ENCODE measurements at places on chromosomes 11 and 22. TPM values are rescaled to one million over a fixed set of nuclear protein-coding genes. Genes with fewer than 3 reads are reported as not detected.
A peak's percentile ranks its signal among the peaks of the same experiment; 100 is the strongest.

DNA sequence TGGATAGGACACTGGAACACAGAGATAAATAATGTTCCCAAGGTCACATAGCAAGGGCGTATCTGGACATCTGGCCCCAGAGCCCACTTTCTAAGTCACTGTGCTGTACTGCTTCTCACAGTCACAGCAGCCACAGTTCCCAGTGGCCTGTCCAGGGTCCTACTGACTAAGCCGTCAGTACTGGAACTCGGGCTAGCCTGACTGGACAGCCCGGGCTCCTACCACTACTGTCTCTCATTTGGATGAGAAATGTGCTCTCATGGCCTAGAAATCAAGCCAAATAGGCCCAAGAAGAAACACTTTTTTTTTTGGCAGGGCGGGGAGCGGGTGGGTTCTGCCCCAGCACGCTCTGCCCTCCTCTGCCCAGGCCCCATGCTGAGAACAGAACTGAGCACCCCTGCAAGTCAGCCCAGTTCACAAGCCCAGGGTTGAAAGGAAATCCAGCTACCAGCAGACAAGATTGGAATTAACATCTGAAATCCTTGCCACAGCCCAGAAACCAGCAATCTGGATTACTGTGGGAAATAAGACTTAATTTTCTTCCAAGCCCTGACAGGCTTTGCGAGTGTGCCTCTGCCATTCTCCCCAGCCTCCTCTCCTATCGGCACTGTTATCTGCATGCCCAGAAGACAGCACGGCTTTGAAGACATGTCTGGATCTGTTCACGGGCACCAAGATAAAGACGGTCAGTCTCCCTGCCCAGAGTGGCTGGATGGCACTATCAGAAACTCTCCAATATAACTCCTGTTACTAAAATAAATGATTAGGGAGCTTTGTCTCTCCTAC, 182.9 kb upstream of the NCAM1 start:
- no peaks in the 10 kb centered on the region for H3K4me1 ChIP-seq
- H3K4me3 ChIP-seq: no peak overlapping the region
- DNase-seq: no peak
- H3K36me3 ChIP-seq: no peaks in the 10 kb centered on the region
- peaks cover 25% of the 10 kb centered on the region for H3K27me3 ChIP-seq
- no peak overlapping the region for H3K27ac ChIP-seq

DNA sequence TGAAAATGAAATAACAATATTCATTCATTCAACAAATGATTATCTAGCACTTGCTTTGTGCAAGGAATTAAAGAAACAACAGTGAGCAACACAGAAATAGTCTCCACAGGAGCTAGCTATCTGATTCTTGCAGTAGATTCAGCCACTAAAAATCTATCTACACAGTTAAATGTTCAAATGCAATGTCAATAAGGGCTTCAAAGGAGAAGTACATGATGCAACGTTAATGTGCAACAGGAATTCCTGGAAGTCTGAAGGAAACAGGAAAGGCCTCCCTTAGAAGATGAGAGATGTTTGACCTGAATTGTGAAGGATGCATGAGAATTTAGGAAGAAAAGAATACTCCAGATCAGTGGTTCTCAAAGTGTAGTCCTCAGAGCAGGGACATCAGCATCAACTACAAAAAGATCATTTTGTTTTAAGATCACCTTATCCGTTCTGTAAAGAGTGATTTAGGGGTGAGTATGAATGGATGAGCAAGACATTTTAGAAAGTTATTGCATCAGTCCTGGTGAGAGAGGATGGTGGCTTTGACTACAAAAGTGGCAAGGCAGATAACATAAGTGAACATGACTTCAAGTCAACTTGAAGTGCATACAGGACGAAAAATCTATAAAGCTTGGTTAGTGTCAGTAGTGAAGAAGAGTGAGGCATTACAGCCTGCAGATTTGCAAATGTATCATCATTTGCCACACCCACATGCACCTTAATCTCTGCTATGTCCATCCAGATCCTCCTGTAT, 96.0 kb downstream of the ETS1 start:
- DNase-seq: no peak
- peaks cover 41% of the 10 kb centered on the region for H3K36me3 ChIP-seq

DNA sequence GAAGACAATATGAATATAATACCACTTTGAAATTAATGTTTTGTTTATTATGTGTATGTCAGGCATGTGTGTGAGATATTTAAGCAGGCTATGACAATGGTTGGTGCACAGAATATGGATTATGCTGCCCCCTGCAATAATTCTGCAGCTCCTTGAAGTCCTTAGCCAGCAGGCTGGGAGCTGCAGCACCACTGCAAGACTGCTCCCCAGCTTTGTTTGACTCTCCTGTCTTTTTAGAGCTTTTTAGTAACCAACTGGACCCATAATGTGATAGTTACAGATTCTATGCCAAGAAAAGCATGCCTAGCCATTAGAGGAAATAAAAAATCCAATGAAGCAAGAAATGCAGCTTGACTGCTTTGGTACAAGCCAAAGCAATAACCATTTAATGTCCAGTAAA, 535.1 kb downstream of the TMEM135 start:
- H3K27me3 ChIP-seq: no peaks in the 10 kb centered on the region
- no peaks in the 10 kb centered on the region for H3K36me3 ChIP-seq
- H3K4me3 ChIP-seq: no peak overlapping the region
- H3K4me1 ChIP-seq: no peaks in the 10 kb centered on the region

GRCh38 chr11:70751142-70751734, 352.9 kb downstream of the CTTN start:
- H3K27me3 ChIP-seq: no peaks in the 10 kb centered on the region
- no peak for DNase-seq
- H3K4me1 ChIP-seq: no peaks in the 10 kb centered on the region
- H3K36me3 ChIP-seq: no peaks in the 10 kb centered on the region

GRCh38 chr11:65390099-65390941, 3.9 kb downstream of the FRMD8 start:
- no peaks in the 10 kb centered on the region for H3K36me3 ChIP-seq
- no peak for DNase-seq
- H3K27ac ChIP-seq: peak overlapping the region; percentile 45
- H3K4me3 ChIP-seq: peak overlapping the region; percentile 0
- no peaks in the 10 kb centered on the region for H3K27me3 ChIP-seq

The TMPRSS5 gene
- total RNA-seq: 0.23 TPM

The MMP12 gene
- total RNA-seq: 0.71 TPM

The CASP5 gene
- 3.3 TPM for total RNA-seq

Measured in left lung (tissue), 14 donors.